ENCODE measurements at places on chromosomes 4 and X. TPM values are rescaled to one million over a fixed set of nuclear protein-coding genes. Genes with fewer than 3 reads are reported as not detected.

The SULT1B1 gene
- total RNA-seq, result 2.6 TPM

The CENPVL3 gene
- not detected for total RNA-seq

The DCHS2 gene
- not detected for total RNA-seq

The TRAM1L1 gene
- total RNA-seq, result 2.3 TPM

The BDH2 gene
- 57.9 TPM for total RNA-seq
